ENCODE measurements at places on chromosomes 2 and 18. TPM values are rescaled to one million over a fixed set of nuclear protein-coding genes. Genes with fewer than 3 reads are reported as not detected.

The PGAP1 gene
- 8.5 TPM for total RNA-seq

The TSPYL6 gene
- total RNA-seq, result not detected

The GCG gene
- not detected for total RNA-seq

The RPRM gene
- total RNA-seq, result not detected

The NR4A2 gene
- total RNA-seq, result under 0.01 TPM

The GALR1 gene
- not detected for total RNA-seq
